LNCaP clone FGC (cell line): ENCODE measurements at places on chromosomes 2 and 18.

DNA sequence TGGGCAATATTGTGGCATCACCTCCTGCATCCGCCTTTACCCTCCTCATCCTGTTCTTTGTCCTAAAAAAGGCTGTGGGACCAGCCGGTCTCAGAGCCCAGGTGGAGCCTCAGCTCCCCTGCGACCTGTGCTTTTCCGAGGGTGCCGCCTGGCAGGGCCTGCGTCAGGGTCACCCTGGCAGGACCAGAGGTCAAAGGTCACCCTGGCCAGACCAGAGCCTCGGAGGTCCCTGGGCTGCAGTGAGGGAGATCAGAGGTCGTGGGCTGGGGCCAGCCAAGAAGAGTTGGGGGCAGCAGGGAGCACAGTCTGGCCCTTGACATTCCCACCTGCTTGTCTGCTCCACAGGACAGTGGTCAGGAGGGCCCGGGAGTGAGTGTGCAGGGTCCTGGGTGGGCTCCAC lies 31.5 kb downstream of the RBFA start:
- DNase-seq = no peak

GRCh38 chr2:21317131-21317530 lies 193.4 kb downstream of the TDRD15 start:
- DNase-seq = no peak

DNA sequence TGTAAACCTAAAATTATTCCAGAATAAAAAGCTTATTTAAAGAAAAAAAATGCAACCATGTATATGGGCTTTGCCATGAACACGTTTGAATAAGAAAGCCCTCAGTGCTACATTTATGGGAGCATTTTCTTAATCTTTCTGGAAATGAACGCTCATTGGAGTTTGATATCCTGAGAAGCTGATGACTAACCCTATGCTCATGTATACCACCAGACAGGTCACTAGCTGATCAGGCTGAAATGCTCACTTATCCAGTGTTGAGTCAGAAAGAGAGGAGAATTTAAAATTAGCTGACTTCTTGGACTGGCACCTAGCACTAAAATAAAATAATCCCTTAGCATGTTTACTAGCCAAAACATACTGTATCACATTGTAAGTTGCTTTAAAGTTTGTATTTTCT lies 254.9 kb upstream of the SIX3 start:
- DNase-seq = no peak

DNA sequence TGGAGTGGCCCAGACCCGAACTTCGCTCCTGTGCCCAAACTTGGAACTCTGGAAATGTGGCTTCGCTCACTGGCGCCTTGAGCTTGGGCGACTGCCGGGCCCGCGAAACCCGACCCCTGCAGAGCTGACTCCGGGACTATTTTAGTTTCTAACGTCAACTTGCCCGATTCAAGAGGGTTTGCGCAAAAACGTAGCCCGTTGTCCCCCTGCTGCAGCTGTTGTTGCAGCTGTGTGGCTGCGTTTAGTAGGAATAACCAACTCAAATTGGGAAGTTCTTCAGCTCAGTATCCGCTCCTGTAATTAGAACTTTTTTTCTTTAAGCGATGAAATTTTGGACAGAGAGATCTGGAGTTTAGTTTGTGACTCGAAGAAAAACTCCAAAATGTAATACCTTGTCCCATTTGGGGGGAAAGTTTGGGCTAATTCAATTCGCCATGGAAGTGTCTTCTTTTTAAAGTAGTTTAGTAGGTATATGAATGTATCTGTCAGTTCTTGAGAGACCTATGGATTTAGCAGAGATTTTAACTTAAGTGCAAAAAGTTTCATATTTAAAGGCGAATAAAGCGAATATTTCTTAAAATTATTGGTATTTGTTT lies 559 bp downstream of the MYL12A start:
- DNase-seq = no peak

GRCh38 chr2:158999458-158999857 lies 31.0 kb downstream of the TANC1 start:
- DNase-seq = no peak

DNA sequence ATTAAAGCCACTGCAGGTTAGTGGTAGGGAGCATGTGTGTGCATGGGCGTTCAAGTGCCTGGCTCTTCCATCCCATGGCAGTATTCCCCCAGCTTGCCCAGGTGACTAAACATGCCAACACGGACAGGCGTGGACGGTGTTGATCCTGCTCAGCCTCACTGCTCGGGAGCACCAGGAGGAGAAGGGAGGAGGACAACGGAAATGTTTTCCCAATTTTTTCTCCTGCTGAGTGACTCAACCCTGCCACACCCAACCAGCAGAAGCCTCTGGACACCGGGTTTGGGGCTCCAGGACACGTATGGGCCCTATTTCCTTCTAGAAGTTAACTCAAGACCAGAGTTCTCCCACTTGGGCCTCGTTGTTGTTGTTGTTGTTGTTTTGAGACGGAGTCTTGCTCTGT lies 139.1 kb downstream of the CYP26B1 start:
- no peak for DNase-seq

- no peak for DNase-seq
Observed at GRCh38 chr2:237122214-237122666, 36.6 kb downstream of the COPS8 start.

- no peak for DNase-seq
Observed at GRCh38 chr2:69168144-69168813, 155.3 kb downstream of the ANTXR1 start.

DNA sequence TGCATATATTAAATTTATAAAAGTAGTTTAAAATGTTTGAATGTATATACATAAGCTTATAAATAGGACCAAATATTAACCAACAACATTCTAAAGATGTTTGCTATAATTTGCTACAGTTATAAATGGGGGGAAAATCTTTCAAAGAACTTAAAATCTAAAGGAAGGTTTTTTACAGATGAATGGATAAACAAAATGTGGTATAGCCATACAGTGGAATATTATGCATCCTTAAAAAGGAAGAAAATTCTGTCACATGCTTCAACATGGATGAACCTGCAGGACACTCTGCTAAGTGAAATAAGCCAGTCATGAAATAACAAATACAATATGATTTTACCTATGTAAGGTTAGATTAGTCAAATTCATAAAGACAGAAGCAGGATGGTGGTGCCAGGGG lies 75.8 kb downstream of the TMEM17 start:
- no peak for DNase-seq

GRCh38 chr2:204335451-204336058 lies 209.7 kb upstream of the PARD3B start:
- no peak for DNase-seq
